A549 treated with DMSO at 1 μM for 4 hours (cell line): ENCODE measurements at places on chromosomes 2 and 18. TPM values are rescaled to one million over a fixed set of nuclear protein-coding genes. Genes with fewer than 3 reads are reported as not detected.

SPATA3 gene
- total RNA-seq, result not detected in 5 replicates

HOXD13 gene
- total RNA-seq, result 0.22 to 0.32 TPM (median 0.24 TPM) in 5 replicates

COL4A3 gene
- total RNA-seq, result 0.40 to 1.0 TPM (median 0.72 TPM) in 5 replicates

IL1F10 gene
- total RNA-seq, result not detected in 5 replicates

REG1B gene
- not detected in 5 replicates for total RNA-seq

SCN1A gene
- not detected in 5 replicates for total RNA-seq

SERPINB8 gene
- 8.8 to 15.1 TPM (median 12.2 TPM) in 5 replicates for total RNA-seq

ASB3 gene
- 10.6 to 16.2 TPM (median 14.1 TPM) in 5 replicates for total RNA-seq

INPP1 gene
- total RNA-seq, result 24.5 to 27.3 TPM (median 26.5 TPM) in 5 replicates

MLPH gene
- total RNA-seq, result 180 to 294 TPM (median 277 TPM) in 5 replicates

IL1RL2 gene
- not detected in 5 replicates for total RNA-seq

MC5R gene
- not detected in 5 replicates for total RNA-seq

KLHL14 gene
- not detected in 5 replicates for total RNA-seq

TMEM200C gene
- 0.01 TPM in 1 of 5 replicates, not detected in the others for total RNA-seq

NT5DC4 gene
- total RNA-seq, result not detected in 5 replicates

ACKR3 gene
- total RNA-seq, result 28.5 to 36.5 TPM (median 35.4 TPM) in 5 replicates

RASGRP3 gene
- total RNA-seq, result 1.0 to 3.2 TPM (median 1.6 TPM) in 5 replicates

PPP1R1C gene
- 1.8 to 4.7 TPM (median 2.0 TPM) in 5 replicates for total RNA-seq

ARHGAP25 gene
- 0.13 to 0.21 TPM (median 0.16 TPM) in 5 replicates for total RNA-seq

EN1 gene
- 0.66 to 1.0 TPM (median 0.84 TPM) in 5 replicates for total RNA-seq

CCDC141 gene
- total RNA-seq, result not detected in 5 replicates

DUSP19 gene
- total RNA-seq, result 0.41 to 1.1 TPM (median 0.61 TPM) in 5 replicates

SERPINB12 gene
- not detected in 5 replicates for total RNA-seq

GPAT2 gene
- total RNA-seq, result not detected in 5 replicates

PAX8 gene
- 0.55 to 1.5 TPM (median 0.63 TPM) in 5 replicates for total RNA-seq

ROCK2 gene
- total RNA-seq, result 25.2 to 38.5 TPM (median 32.2 TPM) in 5 replicates

DSG1 gene
- not detected in 5 replicates for total RNA-seq

TGFBRAP1 gene
- 16.3 to 19.3 TPM (median 18.3 TPM) in 5 replicates for total RNA-seq

ST8SIA5 gene
- 0.02 TPM in 1 of 5 replicates, not detected in the others for total RNA-seq

MDH1B gene
- total RNA-seq, result 1.6 to 2.2 TPM (median 1.8 TPM) in 5 replicates

FMNL2 gene
- 23.5 to 37.7 TPM (median 32.7 TPM) in 5 replicates for total RNA-seq
